ENCODE measurements at places on chromosomes 12 and 14. TPM values are rescaled to one million over a fixed set of nuclear protein-coding genes. Genes with fewer than 3 reads are reported as not detected.

- no peak overlapping the region for H3K27ac ChIP-seq
- H3K36me3 ChIP-seq: no peaks in the 10 kb centered on the region
- DNase-seq: no peak
- H3K27me3 ChIP-seq: peaks cover 2% of the 10 kb centered on the region
- no peak overlapping the region for H3K4me3 ChIP-seq
- no peaks in the 10 kb centered on the region for H3K4me1 ChIP-seq
Measured at GRCh38 chr12:55057481-55057880, 37.7 kb downstream of the NEUROD4 start.

DNA sequence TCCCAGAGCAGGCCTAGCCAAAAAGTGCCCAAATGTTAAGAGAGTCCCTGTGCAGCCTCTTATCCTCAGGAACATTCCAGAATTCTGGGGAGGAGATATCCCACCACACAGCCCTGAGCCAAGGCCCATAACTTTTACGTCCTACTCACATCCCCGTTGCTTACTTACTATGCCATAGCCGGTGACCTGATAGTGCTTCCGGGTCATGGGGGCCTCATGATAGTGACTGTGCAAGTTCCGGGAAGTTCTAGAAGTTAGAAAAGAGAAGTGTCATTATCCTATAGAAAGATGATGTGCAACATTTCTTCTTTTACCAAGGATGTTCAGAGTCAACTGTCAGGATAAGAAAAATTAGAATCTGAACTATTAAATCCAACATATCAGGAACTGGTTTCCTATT lies 15.6 kb upstream of the NGB start:
- H3K4me1 ChIP-seq: peaks cover 5% of the 10 kb centered on the region
- no peak overlapping the region for H3K4me3 ChIP-seq
- no peak overlapping the region for H3K27ac ChIP-seq
- H3K27me3 ChIP-seq: no peaks in the 10 kb centered on the region
- no peak for DNase-seq
- H3K36me3 ChIP-seq: peaks cover 25% of the 10 kb centered on the region

DNA sequence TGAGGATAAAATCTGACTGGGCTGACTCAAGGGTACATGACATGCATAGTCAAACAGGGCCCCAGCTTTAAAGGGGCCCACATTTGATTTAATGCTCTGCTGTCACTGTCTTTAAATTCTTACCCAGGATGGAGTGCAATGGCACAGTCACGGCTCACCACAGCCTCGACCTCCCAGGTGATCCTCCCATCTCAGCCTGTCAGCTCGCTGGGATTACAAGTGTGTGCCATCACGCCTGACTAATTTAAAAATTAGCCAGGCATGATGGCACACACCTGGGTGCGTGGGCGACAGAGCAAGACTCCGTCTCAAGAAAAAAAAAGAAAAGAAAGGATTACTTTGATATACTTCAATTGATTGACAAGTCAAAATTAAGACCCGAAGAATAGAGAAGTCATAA lies 9.2 kb upstream of the PLBD1 start:
- no peak overlapping the region for H3K4me3 ChIP-seq
- no peaks in the 10 kb centered on the region for H3K4me1 ChIP-seq
- no peak overlapping the region for H3K27ac ChIP-seq
- H3K36me3 ChIP-seq: no peaks in the 10 kb centered on the region
- H3K27me3 ChIP-seq: no peaks in the 10 kb centered on the region

GRCh38 chr14:95348395-95349080 lies 28.8 kb upstream of the CLMN start:
- H3K36me3 ChIP-seq: no peaks in the 10 kb centered on the region
- H3K4me3 ChIP-seq: no peak overlapping the region
- no peak for DNase-seq
- H3K4me1 ChIP-seq: no peaks in the 10 kb centered on the region
- no peaks in the 10 kb centered on the region for H3K27me3 ChIP-seq

ZBTB42 gene
- total RNA-seq: 6.9 TPM

RNASE3 gene
- total RNA-seq: not detected

DNA sequence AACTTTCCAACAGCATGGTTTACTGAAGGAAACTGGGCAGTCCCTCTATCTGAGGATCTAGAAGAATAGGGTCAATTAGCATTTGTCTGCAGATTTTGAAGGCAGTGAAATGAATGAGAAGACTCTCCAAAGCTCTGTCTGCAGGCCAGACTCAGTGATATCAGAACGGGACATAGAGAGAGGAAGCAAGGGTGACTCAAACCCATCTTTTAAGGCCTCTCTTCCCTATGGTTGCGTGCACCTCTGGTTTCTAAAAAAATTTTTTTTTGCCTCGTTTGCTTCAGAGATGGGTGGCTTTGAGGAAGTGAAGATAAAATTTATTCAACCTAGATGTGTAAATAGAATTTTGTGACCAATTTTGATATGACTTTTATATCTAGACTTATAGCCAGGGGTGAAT lies 71.9 kb upstream of the HOXC13 start:
- no peak overlapping the region for H3K4me3 ChIP-seq
- H3K36me3 ChIP-seq: no peaks in the 10 kb centered on the region
- no peaks in the 10 kb centered on the region for H3K4me1 ChIP-seq
- DNase-seq: no peak
- H3K27ac ChIP-seq: no peak overlapping the region

GRCh38 chr12:12874029-12874428 lies 17.3 kb upstream of the GPRC5A start:
- no peaks in the 10 kb centered on the region for H3K36me3 ChIP-seq
- no peak overlapping the region for H3K4me3 ChIP-seq
- peak overlapping the region; percentile 95 for H3K27ac ChIP-seq
- DNase-seq: no peak
- H3K4me1 ChIP-seq: peaks cover 42% of the 10 kb centered on the region
- no peaks in the 10 kb centered on the region for H3K27me3 ChIP-seq

DNA sequence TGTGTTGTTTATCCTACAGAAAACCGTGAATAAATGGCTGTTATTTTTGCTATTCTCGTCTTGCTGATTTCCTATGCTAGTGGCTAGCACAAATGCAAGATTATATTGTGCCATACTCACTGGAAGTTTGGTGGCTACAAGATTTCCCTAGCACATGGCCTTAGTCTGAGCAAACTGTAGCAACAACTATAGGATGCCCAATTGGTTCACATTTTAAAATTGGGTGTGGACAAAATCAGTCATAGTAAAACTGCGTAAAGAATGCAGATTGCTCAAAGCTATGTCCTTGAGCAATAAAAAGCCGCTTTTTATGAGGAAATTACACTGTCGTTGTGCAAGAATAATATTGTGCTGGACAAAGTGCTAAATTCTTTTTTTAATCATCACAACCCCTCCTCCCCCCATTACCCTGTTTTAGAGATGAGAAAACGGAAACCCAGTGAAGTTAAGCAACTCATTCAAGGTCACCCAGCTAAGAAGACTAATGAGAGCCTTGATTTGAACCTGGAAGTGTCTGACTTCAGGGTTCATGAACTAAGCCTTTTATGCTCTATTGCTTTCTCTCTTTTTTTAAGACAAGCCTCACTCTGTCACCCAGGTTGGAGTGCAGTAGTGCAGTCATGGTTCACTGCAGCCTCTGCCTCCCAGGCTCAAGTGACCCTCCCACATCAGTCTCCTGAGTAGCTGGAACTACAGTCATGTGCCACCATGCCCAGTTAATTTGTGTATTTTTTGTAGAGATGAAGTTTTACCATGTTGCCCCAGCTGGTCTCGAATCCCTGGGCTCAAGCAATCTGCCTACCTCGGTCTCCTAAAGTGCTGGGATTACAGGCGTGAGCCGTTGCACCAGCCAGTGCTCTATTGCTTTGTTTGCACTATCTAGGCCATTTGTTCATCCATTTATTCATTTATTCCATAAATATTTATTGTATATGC lies 73.6 kb downstream of the SRGAP1 start:
- no peaks in the 10 kb centered on the region for H3K36me3 ChIP-seq
- H3K27ac ChIP-seq: peak overlapping the region; percentile 96
- H3K4me1 ChIP-seq: peaks cover 41% of the 10 kb centered on the region
- peak overlapping the region; percentile 29 for H3K4me3 ChIP-seq
- DNase-seq: peak; percentile 95

HELB gene
- 4.5 TPM for total RNA-seq

DNA sequence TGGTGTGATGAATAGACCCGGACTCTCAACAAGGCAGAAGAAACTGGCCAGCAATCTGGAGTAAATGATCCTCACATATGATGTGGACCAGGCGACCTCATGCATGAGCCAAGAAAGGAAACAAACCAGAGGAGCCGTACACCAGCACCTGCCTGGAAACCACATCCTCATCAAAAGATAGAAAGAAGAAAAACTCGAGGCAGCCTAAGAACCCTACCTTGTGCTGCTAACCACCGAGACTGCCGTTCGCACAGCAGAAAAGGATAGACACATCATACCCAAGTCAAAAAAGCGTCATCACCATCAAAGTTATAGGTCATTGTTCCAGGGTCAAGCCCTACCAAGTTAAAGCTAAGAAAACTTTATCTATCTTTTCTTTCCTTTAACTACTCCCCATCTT lies 66.7 kb downstream of the RESF1 start:
- no peak overlapping the region for H3K4me3 ChIP-seq
- no peaks in the 10 kb centered on the region for H3K4me1 ChIP-seq
- H3K36me3 ChIP-seq: no peaks in the 10 kb centered on the region
- H3K27me3 ChIP-seq: no peaks in the 10 kb centered on the region
- no peak overlapping the region for H3K27ac ChIP-seq

GRCh38 chr14:71739273-71739990 lies 192.8 kb upstream of the RGS6 start:
- no peak overlapping the region for H3K4me3 ChIP-seq
- DNase-seq: no peak
- H3K27ac ChIP-seq: no peak overlapping the region
- H3K27me3 ChIP-seq: no peaks in the 10 kb centered on the region
